ENCODE measurements at places on chromosomes 11 and 22. TPM values are rescaled to one million over a fixed set of nuclear protein-coding genes. Genes with fewer than 3 reads are reported as not detected.
A peak's percentile ranks its signal among the peaks of the same experiment; 100 is the strongest.

Gene OR8A1
- not detected for total RNA-seq

Gene SCUBE2
- total RNA-seq, result 3.1 TPM

Gene UPK2
- total RNA-seq, result 1.8 TPM

Gene SLC25A18
- not detected for total RNA-seq

Gene RIC3
- not detected for total RNA-seq

Gene PRCP
- 107 TPM for total RNA-seq

Gene DGCR6
- total RNA-seq, result 3.8 TPM

DNA sequence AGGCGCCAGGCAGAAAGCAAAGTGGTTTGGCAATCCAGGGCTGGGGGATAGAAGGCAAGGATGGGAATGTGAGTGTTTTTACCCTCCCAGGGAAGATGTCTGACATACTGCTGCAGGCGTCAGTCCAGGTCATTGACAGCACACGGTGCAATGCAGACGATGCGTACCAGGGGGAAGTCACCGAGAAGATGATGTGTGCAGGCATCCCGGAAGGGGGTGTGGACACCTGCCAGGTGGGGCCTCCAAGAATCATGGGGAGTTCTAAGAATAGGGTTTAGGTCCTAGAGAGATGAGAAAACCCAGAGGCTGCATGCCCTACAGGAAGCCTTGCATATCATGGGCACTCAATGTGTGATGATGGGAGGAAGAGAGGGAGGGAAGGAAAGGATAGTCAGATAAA is 28.3 kb upstream of the SMIM35 start:
- no peak for DNase-seq

DNA sequence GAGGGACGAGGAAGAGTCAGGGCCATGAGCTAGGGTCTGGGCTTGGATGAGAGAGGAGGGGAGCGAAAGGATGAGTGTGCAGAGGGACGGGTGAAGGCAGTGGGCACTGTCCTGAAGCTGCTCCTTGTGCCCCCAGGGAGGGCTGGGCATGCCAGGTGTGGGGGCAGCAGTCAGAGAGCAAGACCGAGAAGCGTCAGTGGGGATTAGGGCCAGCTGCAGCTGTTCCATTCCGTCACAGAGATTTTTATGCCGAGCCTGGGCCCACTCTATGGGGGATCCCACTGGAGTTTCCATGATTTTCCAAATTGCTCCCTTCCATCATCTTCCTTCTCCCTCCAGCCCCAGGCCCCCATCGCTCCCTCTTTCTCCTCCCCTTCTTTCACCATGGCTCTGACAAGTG is 93.2 kb downstream of the NECTIN1 start:
- DNase-seq, result no peak

GRCh38 chr11:10395166-10395897 is 59.7 kb upstream of the AMPD3 start:
- DNase-seq, result no peak

- DNase-seq, result no peak
These were observed 141.6 kb upstream of the RASSF10 start for GRCh38 chr11:12867531-12867930.

GRCh38 chr11:340539-341512 is 20.2 kb upstream of the IFITM3 start:
- DNase-seq, result no peak

GRCh38 chr11:126059238-126059781 is 3.4 kb downstream of the CDON start:
- DNase-seq, result no peak

GRCh38 chr11:36333468-36333867 is 37.4 kb downstream of the PRR5L start:
- no peak for DNase-seq

DNA sequence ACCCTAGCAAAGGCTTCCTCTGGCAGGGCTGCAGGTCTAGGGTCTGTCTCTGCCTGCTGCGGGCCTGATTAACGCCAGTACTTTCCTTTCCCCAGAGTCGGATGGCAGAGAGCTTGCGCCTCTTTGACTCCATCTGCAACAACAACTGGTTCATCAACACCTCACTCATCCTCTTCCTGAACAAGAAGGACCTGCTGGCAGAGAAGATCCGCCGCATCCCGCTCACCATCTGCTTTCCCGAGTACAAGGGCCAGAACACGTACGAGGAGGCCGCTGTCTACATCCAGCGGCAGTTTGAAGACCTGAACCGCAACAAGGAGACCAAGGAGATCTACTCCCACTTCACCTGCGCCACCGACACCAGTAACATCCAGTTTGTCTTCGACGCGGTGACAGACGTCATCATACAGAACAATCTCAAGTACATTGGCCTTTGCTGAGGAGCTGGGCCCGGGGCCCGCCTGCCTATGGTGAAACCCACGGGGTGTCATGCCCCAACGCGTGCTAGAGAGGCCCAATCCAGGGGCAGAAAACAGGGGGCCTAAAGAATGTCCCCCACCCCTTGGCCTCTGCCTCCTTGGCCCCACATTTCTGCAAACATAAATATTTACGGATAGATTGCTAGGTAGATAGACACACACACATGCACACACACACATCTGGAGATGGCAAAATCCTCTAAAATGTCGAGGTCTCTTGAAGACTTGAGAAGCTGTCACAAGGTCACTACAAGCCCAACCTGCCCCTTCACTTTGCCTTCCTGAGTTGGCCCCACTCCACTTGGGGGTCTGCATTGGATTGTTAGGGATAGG is 18.6 kb downstream of the RSPH14 start:
- DNase-seq, result no peak

DNA sequence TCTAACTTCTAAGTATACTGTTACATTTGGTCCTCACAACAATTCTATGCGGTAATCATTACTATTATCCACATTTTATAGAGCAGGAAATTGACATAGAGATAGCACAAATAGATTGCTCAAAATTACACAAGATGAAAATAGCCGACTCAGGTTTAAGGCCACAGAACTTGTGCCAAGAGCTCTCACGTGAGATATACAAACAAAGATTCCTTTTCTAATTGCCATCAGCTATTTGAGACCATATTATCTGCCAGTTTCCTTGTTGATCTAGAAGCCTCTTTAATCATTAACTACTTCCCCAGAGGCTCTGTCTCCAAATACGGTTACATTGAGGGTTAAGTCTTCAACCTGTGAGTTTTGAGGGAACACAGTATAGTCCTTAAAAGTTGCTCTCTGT is 61.0 kb upstream of the GLYATL1B start:
- peak; percentile 38 for DNase-seq

DNA sequence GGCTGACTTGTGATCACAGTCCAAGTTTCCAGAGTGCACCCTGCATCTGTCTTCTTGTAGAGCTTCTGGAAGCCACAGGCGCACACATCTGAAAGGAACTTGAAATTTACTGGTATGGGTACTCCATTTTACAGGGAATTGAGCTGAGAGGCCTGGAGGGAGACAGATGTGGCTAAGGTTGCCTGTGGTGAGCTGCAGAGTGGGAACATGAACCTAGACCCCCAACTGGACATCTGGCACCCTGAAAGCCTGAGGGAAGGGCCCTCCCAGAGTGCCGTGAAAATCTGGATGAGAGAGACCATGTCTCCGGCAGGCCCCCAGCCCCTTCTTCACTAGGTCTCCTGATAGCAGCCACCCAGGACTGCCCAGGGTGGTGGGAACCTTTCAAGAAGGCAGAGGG is 22.6 kb upstream of the SOX10 start:
- DNase-seq, result no peak

- peak; percentile 37 for DNase-seq
These were observed 75.3 kb downstream of the C22orf31 start for GRCh38 chr22:28986366-28986765.

DNA sequence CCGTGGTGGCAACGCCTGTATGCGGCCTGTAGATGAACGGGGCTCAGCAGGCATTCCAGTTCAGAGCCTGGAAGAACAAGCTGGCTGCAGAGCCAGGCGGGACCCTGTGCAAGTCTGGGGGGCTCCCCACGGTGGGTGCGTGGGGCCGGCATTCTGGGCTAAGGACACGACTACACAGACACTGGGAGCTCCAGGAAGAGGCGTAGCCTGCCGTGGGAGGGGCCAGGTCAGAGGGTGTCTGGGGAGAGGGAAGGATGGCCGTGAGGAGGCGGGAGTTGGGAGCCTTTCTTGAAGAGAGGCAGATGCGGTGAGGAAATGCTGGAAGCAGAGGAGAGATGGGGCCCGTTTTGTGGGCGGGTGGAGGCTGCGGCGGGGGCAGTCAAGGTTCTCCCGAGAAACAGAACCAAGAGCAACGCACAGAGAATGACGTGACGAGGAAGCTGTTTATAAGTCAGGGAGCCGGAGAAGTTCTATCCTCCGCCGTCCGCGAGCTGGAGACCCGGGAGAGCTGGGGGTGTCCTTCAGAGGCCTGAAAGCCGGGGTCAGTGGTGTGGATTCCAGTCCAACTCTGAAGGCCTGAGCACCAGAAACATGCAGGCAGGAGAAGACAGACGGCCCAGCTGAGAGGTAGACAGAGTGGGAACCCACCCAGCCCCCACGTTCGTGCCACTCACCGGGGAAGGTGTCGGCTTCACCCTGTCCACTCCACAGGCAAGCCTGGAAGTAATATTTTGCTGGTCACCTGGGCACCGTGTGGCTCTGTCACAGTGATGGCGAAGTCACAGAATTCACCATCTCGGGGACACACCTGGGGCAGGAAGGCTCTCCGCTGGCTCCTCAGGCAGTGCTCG is 529.6 kb downstream of the BRD1 start:
- DNase-seq, result no peak

DNA sequence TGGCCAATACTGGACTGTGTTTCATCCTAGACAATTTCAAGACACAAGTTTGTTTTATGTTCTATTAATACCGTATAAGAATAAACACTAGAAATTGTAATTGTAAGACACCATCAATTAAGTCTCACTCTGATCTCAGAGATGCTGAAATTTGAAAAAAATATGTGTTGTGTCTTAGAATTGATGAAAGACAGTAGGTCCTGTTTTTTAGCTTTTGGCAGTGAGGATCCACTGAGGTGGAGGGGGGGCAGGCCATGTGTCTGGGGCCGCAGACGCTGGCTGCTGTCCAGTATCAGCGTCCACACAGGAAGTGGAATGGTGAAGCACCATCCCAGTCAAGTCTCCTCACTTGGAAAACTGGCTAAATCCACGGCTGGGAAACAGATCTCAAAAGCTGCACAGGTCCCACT is 22.5 kb upstream of the ALG8 start:
- DNase-seq, result no peak

GRCh38 chr11:121508449-121508848 is 55.7 kb upstream of the SORL1-AS1 start:
- DNase-seq, result no peak

DNA sequence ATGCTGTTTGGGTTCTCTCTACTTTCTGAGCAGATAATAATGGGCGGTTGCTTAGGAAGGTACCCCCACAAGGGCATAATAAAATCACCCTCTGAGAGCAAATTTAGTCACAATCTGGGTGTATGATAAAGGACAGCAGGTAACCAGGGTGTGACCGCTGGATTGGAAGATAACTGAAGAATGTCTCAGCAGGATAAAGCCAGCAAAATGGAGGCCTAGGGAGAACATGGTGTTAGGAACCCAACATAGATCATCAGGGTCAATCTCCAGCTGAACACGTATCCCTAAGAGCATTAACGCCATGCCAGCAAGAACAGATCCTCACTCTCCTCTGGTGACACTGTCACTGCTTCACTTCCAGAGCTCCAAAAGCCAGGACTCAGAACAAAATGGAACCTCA is 64.5 kb upstream of the SCUBE2 start:
- DNase-seq, result no peak

DNA sequence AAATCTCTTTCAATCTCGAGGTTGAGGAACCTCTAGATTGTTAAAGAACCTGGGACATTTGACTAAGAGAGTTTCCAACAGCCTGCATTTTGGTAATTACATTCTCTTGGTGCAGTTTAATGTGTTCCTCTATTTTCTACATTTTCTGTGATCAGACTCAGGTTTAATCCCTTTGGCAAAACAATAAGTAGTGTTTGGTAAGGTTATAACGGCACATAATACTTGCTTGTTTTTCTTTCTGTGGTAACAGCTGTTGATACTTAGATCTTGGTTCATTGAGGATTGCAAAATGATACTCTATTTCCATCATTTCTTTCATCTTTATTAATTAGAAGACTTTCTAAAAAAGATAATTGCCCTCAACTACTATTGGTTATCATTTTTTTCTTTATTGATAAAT is 271.3 kb downstream of the SBF2 start:
- DNase-seq, result no peak

DNA sequence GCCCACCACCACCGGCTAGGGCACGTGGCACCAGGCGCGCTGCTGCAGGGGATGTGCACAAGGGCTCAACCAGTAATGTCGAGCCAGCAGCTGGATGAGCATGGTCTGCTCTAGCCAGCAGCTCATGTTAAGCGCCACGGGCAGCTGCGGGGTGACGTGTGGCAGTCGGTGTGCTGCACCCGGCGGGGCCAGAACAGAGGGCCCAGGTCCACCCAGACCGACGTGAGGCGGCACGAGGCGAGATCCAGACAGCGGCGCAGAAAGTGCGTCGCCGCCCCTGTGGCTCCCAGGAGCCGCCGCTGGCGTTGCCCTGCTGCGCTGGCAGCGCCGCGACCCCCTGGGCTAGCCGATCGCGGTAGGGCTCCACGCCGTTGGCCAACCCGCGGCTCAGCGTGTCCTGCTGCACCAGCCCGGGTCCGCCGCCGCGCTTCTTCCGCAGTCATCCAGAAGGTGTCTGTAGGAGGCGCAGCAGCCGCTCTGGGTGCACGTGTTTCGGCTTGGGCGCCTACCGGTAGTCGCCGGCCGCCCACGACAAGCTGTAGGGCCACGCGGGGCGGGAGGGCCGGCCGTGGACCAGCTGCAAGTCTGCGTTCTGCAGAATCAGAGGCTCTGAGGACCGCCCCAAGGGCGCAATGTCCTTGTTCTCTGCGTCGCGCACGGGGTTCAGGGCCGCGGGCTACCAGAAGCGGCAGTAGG is 4.6 kb upstream of the GALR3 start:
- no peak for DNase-seq

- no peak for DNase-seq
These were observed 112.0 kb downstream of the SGSM3 start for GRCh38 chr22:40482391-40482790.

- DNase-seq, result no peak
These were observed at the start of gene OR56A5 for GRCh38 chr11:5968394-5968793. OR56A5 (minus strand) TSS chr11:5968494; CDS start chr11:5968494, 0 bp downstream.

DNA sequence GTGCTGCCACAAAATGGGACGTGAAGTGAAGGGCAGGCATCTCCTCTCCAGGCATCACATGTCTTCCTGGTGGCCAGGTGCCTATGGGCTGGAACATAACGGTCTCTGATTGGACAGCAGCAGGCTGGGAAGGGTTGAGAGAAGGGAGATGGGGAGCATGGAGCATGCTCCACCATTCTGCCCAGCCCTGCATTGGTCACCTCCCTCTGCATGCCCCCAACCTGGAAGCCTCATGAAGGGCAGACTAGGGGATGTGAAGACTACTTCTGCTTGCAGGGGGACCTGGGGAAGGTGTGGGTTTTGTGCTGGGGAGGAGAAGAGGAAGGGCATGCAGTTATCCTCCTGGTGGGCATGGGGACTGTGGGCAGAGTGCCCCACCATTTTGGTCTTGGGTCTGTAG is 782.2 kb downstream of the TBC1D22A start:
- DNase-seq, result no peak

GRCh38 chr22:43867839-43868635 is 5.7 kb upstream of the SULT4A1 start:
- peak; percentile 54 for DNase-seq

GRCh38 chr11:130721736-130722135 is 194.5 kb downstream of the SNX19 start:
- no peak for DNase-seq

- no peak for DNase-seq
These were observed 115.6 kb upstream of the PDGFD start for GRCh38 chr11:104279587-104279986.

- peak; percentile 25 for DNase-seq
These were observed 428.8 kb downstream of the DYNC2H1 start for GRCh38 chr11:103537904-103538502.
